ENCODE measurements at places on chromosomes 13 and 19.

DNA sequence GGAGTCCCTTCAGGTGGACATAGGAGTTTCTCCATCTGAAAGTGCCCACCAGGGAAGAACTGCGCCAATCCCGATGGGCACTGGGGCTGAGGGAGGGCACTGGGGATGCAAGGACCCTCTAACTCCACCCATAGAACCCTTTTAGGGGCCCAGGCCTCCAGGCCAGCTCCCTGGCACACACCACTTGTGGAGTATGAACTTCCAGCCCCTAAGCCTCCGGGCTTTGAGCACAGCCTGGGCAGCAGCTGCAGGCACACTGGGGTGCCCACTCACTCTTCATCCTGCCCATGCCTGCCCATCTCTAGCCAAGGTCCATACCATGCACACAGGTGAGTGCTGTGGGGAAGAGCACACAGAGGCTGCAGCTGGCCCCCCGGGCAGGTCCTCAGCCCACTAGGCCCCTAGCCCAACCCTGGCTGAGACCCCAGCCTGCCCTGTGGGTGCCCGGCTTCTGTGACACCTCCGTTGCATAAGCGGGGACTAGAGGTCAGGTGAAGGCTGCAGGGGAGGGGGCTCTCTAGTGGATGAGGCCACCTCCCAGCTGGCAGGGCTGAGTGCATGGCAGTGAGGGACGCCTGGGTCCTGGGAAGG is 14.6 kb upstream of the SLC7A10 start:
- DNase-seq, result no peak

DNA sequence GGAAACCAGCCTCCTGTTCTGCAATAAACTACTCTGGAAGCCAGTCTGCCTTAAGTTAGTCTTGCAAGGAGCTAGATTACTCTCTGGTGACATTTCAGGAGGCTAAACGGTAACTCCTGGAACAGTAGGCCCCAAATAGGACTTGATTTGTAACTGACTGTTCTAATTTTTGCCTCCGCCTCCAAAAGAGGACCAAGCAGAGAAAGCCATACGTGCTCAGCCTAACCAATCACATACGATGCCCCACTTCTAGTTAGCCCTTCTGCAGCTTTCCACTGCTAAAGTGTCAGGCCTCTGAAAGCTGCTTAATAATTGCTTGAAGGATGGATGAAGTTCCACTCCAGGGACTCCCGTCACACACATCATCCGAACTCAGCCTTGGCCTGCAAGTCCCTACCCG is 744 bp downstream of the ZNF805 start:
- DNase-seq, result peak; percentile 57

DNA sequence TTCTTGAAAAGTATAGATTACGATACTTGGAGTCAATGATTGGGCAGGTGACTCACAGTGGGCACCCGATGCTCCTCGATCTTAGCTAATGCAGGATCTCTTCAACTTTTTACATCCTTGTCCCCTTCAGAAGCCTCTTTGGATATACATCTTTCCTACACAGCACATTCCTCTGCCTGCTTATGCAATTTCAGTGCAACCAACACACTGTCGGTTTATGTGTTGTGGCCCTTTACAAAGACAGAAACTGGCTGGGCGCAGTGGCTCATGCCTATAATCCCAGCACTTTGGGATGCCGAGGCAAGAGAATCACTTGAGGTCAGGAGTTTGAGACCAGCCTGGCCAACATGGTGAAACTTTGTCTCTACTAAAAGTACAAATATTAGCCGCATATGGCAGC is 2.6 kb downstream of the GPR42 start:
- no peak for DNase-seq

- DNase-seq, result peak; percentile 71
These were observed 1.1 kb downstream of the PPP1R12C start for GRCh38 chr19:55116232-55116858.

DNA sequence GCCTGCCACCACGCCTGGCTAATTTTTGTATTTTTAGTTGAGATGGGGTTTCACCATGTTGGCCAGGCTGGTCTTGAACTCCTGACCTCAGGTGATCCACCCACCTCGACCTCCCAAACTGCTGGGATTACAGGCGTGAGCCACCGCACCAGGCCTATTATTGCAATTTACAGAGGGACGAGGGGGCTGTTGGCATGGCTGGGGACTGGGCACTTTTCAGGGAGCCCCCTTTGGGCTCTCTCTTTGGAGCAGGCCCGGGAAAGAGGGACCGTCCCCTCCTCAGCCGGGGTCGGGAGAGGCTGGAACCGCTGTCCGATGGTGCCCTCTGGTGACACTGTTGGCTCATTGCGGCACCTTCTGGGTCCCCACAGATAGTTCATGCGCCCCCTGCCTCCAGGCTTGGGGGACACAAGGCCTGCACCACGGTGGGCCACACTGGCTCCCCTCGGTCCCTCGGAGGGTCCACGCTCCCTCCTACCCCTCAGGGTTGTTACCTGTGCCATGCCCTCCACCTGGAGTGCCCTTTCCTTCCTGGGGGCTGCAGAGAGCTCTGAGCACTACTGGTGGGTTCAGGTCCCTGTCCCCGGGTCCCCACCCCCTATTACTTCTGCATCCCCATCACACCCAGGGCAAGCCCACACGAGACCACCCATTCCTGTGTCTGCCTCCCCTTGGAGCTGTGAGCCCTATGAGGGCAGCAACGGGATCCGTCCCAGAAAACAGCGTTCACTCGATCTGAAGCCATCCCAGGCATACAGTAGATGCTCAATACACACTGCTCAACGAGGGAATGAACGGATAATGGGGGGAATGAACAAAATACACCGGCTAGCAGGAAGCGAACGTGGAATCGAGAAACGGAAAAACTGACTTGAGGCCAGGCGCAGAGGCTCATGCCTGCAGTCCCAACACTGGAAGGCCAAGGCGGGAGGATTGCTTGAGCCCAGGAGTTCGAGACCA is 12.5 kb downstream of the FEM1A start:
- DNase-seq, result peak; percentile 26

GRCh38 chr13:94113245-94113644 is 366.2 kb downstream of the DCT start:
- DNase-seq, result no peak

DNA sequence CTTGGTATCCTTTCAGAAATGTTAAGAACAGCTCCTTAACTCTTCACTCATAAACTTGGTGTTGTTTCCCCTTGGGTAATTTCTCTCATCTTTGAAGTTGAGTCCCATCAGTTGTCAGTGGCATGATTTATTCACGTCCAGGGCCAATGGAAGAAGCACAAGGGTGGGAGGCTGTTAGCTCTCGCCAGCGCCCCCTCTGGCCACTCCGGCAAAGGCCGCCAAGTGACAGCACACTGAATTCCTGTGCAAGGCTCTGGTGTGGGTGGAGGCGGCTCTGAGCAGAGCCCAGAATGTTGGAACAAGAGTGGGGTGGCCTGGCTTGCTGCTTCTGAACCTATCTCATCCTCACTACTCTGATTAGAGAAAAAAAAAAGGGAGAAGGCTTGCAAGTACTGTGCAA is 13.1 kb upstream of the MEDAG start:
- peak; percentile 77 for DNase-seq

DNA sequence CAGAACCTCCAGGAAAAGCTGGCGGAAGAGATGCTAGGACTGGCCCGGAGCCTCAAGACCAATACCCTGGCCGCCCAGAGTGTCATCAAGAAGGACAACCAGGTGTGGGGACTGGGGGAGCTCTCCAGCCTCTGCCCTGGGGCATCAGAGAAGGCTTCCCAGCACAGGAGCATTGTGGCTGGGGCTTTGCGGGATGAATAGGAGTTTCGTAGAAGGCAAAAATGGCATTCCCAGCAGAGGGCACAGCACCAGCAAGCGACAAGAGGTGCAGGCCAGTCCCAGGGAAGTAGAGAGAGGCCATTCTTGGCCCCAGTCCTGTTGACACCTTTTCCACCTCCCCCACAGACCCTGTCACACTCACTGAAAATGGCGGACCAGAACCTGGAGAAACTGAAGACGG is 4.1 kb downstream of the USE1 start:
- DNase-seq, result no peak

DNA sequence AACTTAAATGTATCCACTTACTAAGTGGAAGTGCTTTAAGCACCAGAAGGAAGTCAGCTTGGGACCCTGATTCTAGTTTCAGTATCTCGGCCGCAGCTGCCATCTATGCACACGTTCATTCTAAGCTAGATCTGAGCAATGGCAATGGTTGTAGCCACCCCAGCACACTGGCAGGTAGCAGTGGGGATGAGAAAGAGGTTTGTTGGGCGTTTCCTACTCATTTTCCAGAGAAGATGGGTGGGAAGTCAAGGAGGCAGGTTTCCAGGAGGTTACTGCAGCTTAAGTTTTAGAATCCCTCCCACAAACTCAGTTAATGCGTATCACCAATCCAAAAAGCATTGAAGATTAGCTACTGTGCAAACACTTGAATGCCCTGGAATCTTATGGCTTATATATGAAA is 114.2 kb upstream of the TSC22D1 start:
- no peak for DNase-seq

- DNase-seq, result no peak
These were observed 77.0 kb downstream of the STARD13 start for GRCh38 chr13:33208290-33209220.

DNA sequence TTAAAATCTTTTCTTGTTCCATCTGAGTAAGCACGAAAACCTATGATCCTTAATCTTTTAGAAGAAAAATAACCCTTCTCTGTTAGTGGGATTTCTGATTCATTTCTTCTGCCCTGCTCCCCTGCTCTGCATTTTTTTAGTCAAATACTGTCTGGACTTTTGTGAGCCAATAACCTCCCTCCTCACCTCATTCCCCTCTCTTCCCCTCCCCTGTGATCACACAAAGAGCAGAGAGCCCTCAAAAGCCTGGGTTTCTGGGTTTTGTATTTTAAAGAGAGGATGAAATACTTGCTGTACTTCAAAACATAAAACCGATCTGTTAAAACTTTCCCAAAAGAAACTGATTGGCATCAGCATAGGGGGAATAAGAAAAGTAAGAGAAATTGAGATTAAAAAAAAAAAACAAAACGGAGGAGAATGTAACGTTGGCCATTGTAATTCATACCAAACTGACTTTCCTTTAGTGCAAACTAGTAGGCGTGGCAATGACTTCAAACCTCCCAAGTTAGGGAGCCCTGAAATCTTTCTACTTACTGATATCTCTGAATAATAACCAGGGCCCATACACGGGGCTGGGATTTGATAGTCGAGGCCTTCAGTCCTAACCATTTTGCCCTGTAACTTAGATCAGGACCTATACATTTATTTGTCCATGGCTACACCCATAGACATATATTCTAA is 232.9 kb downstream of the TM9SF2 start:
- no peak for DNase-seq

DNA sequence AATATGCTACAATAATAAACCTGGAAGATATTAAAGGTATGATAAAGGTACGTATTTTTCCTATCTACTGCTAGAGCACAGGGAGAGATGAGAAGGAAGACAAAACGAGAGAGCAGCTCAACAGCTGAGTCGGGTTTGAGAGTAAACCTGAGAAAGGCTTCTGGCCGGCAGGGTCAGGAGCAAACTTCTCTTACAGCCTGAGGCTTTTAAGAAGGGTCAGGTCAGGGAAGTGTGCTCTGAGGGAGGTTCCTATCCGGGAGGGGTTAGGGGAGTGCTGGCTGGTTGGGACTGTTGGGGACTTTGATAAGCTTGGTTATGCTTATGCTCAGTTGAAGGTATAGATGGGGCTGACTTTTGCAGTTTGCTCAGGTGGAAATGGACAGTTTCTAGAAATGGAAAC is 77.7 kb upstream of the PRR20A start:
- no peak for DNase-seq

- no peak for DNase-seq
These were observed 155.0 kb downstream of the RAP2A start for GRCh38 chr13:97588993-97589392.

DNA sequence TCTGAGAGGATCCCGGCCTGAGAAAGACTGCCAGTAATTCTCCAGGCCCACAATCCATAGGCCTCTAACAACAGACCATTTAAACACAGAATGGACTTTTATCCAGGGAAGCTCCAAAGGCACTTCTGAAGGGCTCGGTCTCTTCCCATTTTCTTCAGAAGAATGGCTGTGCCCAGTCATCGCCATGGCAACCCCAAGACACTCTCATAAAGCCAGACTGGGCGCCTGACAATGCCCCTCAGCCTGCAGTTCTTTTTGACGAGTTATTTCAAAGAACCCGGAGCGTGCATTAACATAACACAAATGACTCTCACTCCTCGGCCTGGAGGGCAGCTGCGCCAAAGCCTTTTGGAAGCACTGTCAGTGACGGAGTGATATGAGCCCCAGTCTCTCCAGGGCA is 61.0 kb downstream of the RASA3 start:
- DNase-seq, result no peak

DNA sequence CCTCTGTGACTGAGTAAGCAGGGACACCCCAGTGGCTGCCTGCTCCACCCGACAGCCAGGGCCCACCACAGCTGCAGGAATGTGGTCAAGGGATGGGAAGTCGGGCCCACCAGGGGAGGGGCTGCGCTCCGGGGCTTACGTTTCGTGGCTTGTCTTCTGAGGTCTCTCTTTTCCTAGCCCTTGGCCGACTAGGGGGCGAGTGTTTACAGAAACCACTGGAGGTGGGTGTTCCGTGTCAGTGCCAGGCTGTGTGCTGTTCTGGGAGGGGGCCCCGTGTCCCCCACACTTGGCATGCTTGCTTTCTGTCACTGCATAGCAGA is 4.5 kb downstream of the ADAT3 start:
- no peak for DNase-seq

DNA sequence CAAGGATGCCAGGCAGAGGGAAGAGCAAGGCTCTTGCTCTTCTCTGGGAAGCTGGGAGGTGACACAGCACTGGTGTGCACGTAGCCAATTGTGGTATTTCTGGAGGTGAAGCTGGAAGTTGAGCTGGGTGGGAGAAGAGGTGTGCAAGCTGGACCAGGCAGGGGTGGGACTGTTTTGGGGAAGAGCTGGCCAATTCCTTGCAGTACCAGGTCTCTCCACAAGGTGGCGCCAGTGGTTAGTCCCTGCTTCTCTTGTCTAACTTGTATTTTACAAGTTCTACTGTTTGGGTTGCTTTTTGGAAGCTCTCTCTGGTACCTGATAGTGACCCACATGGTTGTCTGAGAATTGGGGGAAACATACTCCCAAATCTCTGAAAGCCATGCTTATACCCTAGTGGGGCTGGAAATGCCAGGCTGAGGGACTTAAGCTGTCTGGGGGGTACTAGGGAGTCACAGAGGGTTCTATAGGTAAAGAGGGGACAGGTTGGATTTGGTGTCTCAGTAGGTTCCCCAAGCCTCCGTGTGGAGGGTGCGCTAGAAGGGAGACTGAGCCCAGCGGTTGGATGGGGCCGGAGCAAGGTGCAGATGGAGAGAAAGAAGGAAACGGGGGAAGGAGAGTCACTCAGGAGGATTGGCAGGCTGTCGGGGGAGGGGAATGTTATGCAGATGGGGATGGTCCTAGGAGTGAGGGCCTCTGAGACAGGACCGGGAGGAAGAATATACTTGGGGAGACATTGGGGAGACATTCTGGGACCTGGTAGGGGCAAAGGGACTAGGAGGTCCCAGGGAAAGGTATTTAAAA is 3.0 kb downstream of the HPN start:
- DNase-seq, result peak; percentile 25

GRCh38 chr13:35603593-35604285 is 127.2 kb upstream of the MAB21L1 start:
- no peak for DNase-seq

GRCh38 chr19:41206926-41207750 is 11.9 kb upstream of the AXL start:
- no peak for DNase-seq

- DNase-seq, result no peak
These were observed 849.4 kb downstream of the DACH1 start for GRCh38 chr13:71017607-71018006.

Data from iris pigment epithelial cell (primary cell).